ENCODE measurements at places on chromosomes 7 and 10.
A peak's percentile ranks its signal among the peaks of the same experiment; 100 is the strongest.

GRCh38 chr10:118804262-118804773 lies 49.5 kb upstream of the CACUL1 start:
- DNase-seq: no peak

DNA sequence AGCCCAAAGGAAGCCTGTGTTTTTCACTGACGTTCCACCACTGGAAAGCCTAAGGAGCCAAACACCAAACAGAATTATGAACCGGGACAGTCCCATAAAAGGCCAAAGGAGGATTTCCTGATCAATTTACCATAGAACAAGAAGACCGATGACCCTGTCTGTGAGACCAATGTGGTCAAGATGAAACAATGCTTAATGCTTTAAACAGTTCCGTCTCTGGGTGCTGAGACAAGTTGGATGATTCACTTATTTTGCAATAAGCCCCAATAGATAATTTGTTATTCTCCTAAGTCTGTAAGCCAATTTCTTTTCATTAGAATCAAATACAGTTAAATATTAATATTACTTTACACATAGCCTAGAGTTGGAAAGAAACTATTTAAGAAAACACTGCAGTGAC lies 134.9 kb downstream of the MICU1 start:
- DNase-seq: no peak

GRCh38 chr7:6416516-6417145 lies 31.1 kb downstream of the DAGLB start:
- DNase-seq: no peak

- DNase-seq: no peak
Measured at GRCh38 chr10:3931224-3931623, 146.2 kb upstream of the KLF6 start.

- DNase-seq: no peak
Measured at GRCh38 chr7:155788616-155789000, 23.7 kb downstream of the SHH start.

DNA sequence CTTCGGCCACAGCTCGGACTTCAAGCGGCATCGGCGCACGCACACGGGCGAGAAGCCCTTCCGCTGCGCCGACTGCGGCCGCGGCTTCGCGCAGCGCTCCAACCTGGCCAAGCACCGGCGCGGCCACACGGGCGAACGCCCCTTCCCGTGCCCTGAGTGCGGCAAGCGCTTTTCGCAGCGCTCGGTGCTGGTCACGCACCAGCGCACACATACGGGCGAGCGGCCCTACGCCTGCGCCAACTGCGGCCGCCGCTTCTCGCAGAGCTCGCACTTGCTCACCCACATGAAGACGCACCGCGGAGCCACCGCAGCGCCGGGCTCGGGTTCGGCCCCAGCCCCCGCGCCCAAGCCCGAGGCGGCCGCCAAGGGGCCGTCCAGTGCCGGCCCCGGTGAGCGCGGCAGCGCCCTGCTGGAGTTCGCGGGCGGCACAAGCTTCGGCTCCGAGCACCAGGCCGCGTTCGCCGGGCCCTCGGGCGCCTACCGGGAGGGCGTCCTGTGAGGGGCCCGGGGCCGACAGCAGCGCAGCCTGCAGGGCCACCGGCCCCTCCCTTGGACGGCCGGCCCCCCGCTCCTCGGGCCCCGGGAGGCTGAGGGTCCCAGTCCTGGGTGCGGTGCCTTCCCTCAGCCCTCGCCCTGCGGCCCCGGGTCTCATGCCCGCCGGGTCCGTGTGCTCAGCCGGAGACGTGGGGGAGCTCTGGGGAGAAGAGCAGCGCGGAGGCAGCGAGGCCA lies 17.2 kb downstream of the ZNF316 start:
- no peak for DNase-seq

- peak; percentile 92 for DNase-seq
Measured at GRCh38 chr7:99504603-99505323, at the start of gene ZKSCAN5. Gene ZKSCAN5, plus strand, starts transcription at chr7:99504662. Its CDS starts 1,383 bp downstream, at chr7:99506045.
